Right renal cortex interstitium (tissue), 3 donors: ENCODE measurements at places on chromosomes 11 and 22.

DNA sequence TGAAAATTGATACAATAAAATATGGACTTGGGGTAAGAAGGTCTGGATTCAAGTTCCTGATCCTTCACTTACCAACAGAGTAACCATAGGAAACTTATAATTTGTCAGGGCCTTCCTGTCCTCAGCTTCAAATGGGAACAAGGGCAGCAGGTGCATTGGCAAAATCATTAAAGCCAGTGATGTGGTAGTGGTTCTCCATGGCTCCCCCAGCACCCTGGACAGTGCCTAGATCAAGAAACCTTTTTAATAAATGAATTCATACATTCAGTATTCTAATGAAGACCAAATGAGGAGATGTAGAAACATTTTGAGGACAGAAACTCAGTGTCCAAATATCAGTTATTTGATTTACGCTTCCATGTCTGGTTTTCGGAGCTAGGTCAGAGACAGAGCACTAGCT lies 51.1 kb downstream of the SPATA19 start:
- no peak for DNase-seq

DNA sequence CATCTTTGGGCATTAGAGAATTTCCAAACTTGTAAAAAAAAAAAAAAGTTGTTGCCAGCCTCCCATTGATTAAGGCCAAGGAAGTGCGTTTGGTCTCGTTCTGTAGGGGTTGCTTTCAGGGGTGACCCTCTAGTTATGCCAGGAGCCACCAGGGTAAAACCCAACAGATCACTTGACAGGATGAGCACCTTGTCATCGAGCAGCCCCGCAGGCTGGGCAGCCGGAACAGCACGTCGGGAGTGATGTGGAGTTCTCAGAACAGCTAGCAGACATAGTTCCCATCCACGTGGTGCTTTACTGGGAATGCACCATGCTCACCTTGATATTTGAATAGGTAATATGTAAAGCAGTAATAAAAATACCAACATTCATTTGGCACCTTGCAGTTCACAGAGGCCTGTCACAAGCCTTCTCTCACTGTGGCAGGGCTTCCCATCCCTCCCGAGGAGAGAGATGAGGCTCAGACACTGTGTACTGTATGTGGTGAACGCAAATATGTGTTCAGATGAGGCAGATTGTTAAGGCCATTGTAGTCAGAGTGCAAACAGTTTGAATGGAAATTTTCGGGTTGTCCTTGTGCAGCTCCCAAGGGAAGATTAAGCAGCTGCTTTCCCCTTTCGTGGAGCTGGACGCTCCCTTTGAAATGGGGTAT lies 70.9 kb upstream of the SORL1-AS1 start:
- no peak for DNase-seq

DNA sequence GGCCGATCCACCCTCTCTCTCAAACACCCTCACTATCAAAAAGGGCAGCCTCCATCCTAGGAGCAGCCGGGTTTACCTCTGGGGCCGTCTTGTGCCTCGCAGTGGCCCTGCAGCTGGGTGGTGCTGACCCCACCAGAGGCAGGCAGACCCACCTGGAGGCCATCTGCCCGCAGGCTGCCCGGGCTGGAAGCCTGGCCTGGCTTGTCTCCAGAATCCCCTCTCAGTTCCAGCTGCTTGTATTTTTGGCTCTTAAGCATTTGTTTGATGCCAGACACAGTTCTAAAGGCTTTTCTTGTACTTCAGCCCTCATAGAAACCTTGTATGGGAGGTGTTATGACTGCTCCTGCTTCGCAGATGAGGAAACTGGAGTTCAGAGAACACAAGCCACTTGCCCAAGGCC lies 4.2 kb upstream of the NFAM1 start:
- DNase-seq, result no peak

- no peak for DNase-seq
Measured at GRCh38 chr11:1650034-1650917, 20.7 kb downstream of the KRTAP5-5 start.

DNA sequence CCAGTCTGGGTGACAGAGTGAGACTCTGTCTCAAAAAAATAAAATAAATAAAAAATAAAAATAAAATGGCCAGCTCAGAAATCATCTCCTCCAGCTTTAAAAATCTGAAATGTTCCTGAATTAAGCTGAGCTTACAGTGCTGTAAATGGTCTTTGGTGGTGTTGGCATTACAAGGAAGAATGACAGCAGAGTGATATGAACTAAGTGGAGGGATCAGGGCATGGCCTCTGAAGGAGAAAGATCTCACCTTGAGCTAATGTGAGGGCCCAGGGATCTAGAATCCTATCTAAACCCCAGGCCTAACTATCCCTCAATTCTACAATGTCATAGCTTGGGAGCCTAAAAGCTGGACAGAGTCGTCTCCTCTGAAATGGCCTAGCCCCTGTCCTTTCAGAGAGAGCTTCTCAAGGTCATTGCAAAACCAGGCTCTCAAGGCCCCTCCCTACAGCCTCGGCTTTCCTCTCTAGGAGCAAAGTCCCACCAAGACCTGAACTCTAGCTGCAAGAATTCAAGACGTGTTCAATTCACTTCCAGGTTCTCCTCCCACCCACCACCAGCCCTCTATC lies 345.4 kb downstream of the BUD13 start:
- DNase-seq, result no peak

DNA sequence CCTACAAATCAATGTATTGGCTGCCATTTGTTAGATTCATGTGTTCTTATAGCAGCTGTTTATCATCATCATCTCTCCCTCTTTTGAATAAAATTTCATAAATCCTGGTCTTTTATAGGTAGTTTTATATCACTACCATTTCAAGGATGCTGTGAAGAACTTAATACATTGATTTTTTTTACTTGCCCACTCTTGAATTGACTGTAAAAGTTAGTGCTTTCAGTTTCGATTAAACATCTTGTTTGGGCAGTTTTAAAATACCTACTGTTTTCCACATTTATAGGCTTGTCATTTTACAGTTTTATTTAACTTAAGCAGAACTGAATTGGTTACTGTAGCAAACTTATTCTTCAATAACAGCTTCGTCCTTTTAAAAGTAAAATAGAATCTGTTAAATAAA lies 59.5 kb downstream of the TTC17 start:
- DNase-seq, result no peak

DNA sequence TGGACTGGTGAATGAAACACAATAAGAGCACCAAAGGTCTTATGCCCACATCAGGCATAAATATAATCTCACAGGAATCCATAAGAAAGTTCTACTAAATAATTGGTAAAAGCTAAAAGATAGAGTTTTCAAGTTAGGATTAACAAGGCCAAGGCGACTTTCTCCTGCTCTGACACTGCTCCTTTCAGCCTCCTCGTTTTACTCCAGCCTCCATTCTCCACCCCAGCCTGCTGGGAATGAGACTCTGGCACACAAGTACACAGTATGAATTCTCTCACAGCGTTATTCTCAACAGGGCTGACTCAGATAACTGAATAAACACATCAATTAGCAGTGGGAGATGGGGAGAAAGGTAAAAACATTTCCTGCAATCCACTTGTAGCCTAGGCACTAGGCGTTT lies 94.9 kb downstream of the APOL5 start:
- DNase-seq, result no peak

DNA sequence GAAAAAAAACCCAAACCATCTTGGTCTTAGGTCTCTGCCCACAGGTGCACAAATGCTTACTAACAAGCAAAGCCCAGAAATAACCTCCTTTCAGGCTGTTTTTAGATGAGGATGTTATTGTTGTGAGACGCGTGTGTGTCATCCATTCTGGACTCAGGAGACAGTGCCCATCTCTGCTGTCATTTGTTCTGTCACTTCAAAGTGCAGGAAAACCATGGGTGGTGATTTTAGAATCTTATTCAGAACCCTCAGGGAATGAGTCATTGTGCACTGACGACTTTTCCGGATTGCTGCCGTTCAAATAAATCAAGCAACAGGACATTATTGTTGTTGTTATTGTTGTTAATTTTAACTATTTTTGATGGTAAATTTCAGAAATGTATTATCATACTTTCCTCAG lies 110.3 kb downstream of the LRRC32 start:
- DNase-seq, result no peak
